Stimulated activated CD4-positive, alpha-beta T cell treated with anti-CD3 and anti-CD28 coated beads, Interleukin-12 subunit alpha, Interleukin-12 subunit beta, amount 100 ng/mL, for 4 hours (primary cell): ENCODE measurements at places on chromosomes 2 and 18.

DNA sequence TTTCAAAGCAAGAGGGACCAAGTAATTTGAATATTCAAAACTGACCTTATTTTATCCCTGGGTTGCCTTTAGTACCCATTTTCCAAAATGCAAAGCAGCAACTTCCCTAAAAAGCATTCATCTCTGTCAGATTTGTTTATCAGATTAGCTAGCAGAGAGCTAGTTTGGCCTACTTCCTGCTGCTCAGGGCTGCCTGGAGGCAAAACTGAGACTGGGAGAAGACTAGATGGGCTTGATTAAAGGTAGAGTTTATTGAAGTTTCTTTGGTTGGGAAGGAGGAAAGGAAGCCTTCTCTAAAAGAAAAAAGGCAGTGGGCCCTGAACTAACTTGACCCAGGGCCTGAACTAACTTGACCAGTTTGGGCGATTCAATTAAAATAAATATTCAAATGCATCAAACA lies 426.1 kb upstream of the FAM98A start:
- no peak for DNase-seq

DNA sequence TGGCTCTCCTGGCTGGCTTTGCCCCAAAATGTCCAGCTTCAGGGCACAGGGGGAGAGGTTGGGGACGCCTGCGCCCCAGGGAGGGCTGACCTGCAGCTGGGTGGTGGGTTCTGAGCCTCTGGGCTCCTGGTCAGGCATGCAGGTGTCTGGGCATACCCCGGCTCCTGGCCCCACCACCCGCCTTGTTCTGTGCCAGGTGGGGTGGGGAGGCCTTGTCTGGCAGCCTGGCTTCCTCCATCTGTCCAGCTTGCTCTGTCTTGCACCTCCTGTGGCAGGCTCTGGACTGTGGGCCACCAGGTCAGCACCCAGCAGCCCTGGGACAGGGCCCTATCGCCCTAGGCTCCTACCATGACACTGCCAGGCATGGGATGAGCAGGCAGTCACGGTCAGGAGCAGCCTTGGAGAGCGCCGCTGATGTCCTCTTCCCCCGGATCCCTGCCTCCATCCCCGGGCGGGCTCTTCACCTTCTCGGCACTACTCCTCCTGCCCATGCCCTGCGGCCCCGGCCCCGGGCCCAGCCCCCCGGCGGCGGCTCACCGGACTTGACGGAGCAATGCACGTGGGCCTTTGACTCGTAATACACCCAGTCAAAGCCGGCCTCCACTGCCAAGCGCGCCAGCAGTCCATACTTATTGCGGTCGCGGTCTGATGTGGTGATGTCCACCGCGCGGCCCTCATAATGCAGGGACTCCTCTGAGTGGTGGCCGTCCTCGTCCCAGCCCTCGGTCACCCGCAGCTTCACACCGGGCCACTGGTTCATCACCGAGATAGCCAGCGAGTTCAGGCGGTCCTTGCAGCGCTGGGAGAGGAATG lies 3.6 kb downstream of the IHH start:
- DNase-seq: no peak

- no peak for DNase-seq
Observed at GRCh38 chr2:205148755-205149154, 533.5 kb upstream of the NRP2 start.

- no peak for DNase-seq
Observed at GRCh38 chr2:219207134-219207883, 727 bp downstream of the ZFAND2B start.

DNA sequence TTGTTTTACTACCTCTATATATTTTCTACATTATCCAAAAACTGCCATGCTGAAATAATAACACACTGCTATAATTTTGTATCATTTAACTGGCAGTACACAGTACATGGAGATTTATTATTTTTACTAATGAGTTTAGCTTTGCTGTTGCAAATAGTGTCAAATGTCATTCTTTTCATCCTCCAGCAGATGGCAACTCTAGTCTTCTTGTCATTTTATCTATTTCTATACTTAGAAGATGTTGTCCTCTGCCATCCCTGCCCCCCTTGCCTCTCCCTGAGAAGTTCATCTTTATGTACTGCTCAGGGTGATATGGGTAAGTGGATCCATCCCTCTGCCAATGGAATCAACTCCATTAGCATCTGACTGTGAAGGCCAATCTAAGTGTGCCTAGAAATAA lies 21.7 kb upstream of the LRRTM1 start:
- DNase-seq: no peak
